Activated CD8-positive, alpha-beta T cell treated with anti-CD3 and anti-CD28 coated beads, Interleukin-2, amount 10 ng/mL, durations not matched to agents 7 days and 5 days (primary cell): ENCODE measurements at places on chromosomes 16 and 17.

DNA sequence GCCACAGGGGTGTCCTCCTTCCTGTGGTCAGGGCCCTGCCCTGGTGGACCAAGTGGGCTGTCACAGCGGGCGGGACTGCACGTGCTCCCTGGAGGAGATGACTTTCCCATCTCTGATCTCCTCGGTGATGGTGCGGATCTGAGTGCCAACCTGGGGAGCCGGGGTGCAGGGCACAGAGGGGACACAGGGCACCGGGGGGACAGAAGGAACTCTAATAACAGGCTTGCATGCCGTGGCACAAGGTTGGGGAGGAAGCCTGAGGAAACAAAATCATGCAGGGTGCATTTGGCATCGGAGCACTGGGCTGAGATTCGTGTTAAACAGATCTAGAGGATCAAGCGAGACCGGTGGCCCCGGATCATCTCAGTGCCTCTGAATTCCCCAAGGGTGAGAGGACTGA is 3.4 kb downstream of the KRT36 start:
- H3K36me3 ChIP-seq, result no peaks in the 10 kb centered on the region
- H3K4me1 ChIP-seq, result peaks cover 2% of the 10 kb centered on the region
- no peak overlapping the region for H3K27ac ChIP-seq
- peaks cover 3% of the 10 kb centered on the region for H3K27me3 ChIP-seq
- no peak overlapping the region for H3K4me3 ChIP-seq

DNA sequence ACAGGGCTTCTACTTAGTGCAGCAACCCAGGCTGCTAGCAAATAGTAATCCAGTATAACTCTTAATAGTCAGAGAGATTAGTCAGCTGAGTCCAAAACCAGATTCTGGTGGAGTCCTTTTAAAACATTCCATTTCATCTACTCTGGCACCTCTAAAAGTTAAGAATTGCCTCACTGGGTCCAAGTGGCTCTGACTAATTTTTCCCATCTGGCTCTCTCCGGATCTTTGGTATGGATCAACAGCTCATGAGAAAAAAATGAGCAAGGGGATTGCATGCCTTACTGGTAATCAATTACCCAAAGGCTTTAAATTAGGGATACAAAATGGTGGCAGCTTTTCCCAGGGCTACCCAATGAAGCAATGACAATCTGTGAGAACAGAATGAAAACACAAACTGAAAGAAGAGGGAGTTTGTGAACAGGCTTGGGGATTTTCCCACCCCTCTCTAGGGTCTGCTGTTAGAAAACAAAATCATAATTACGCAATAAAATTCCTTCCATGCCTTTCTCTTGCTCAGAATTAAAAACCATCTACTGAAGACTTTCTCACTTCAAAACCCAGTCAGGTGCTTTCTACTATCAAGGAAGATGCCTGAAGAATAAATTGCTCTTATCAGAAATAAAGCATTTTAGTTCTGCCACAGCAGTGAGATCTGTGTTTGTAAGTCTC is 84.6 kb upstream of the PMFBP1 start:
- H3K4me1 ChIP-seq, result no peaks in the 10 kb centered on the region
- no peak for DNase-seq
- H3K27me3 ChIP-seq, result peaks cover 2% of the 10 kb centered on the region
- H3K36me3 ChIP-seq, result no peaks in the 10 kb centered on the region

DNA sequence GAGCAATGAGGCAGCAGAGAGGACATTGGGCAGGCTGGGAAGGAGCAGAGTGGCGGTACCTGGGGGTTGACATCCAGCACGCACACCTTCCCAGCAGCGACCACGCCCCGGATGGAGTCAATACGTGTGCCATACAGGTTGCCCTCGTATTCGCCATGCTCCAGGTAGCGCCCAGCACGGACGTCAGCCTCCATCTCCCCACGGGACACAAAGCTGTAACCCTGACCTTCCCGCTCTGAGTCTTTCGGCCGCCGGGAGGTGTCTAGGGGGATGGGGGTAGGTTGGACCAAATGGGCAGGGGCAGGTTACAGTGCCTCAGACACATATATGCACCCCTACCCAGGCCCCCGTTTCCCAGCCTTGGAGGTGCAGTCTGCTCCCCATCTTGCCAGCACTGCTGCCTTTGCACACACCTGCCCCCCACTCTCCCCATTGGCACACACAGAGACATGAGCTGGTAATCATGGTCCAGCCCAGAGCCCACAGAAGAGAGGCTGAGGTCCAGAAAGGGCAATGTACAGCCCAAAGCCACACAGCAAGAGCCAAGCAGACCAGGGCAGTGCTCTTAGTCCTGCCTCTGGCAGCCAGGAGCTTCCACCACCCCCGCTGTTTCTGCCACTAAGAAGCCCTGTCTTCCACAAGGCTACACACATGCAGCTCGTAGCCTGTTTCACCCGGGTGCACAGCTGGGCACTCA is 27.5 kb downstream of the MPP2 start:
- no peak overlapping the region for H3K27ac ChIP-seq
- H3K4me1 ChIP-seq, result peaks cover 2% of the 10 kb centered on the region
- H3K36me3 ChIP-seq, result no peaks in the 10 kb centered on the region
- no peak for DNase-seq
- H3K27me3 ChIP-seq, result peaks cover 2% of the 10 kb centered on the region
- H3K4me3 ChIP-seq, result no peak overlapping the region

GRCh38 chr17:4198995-4199394 is 56.0 kb downstream of the CYB5D2 start:
- H3K36me3 ChIP-seq, result peaks cover 47% of the 10 kb centered on the region
- H3K4me1 ChIP-seq, result no peaks in the 10 kb centered on the region
- H3K4me3 ChIP-seq, result no peak overlapping the region

GRCh38 chr17:63649813-63650212 is 27.6 kb downstream of the MAP3K3 start:
- no peak for DNase-seq
- no peak overlapping the region for H3K27ac ChIP-seq
- H3K4me3 ChIP-seq, result no peak overlapping the region
- peaks cover 40% of the 10 kb centered on the region for H3K36me3 ChIP-seq
- peaks cover 16% of the 10 kb centered on the region for H3K4me1 ChIP-seq
- H3K27me3 ChIP-seq, result no peaks in the 10 kb centered on the region
